Activated T-helper 17 cell treated with anti-CD3 and anti-CD28 coated beads, Interleukin-2, amount 50 U/mL, for 72 hours (primary cell): ENCODE measurements at places on chromosomes 13 and 19. TPM values are rescaled to one million over a fixed set of nuclear protein-coding genes. Genes with fewer than 3 reads are reported as not detected.

GRCh38 chr13:107067381-107067780, 499.4 kb upstream of the ARGLU1 start:
- H3K27me3 ChIP-seq: no peaks in the 10 kb centered on the region
- no peak overlapping the region for H3K4me3 ChIP-seq
- H3K4me1 ChIP-seq: no peaks in the 10 kb centered on the region
- no peak for ATAC-seq
- no peak overlapping the region for H3K27ac ChIP-seq

DNA sequence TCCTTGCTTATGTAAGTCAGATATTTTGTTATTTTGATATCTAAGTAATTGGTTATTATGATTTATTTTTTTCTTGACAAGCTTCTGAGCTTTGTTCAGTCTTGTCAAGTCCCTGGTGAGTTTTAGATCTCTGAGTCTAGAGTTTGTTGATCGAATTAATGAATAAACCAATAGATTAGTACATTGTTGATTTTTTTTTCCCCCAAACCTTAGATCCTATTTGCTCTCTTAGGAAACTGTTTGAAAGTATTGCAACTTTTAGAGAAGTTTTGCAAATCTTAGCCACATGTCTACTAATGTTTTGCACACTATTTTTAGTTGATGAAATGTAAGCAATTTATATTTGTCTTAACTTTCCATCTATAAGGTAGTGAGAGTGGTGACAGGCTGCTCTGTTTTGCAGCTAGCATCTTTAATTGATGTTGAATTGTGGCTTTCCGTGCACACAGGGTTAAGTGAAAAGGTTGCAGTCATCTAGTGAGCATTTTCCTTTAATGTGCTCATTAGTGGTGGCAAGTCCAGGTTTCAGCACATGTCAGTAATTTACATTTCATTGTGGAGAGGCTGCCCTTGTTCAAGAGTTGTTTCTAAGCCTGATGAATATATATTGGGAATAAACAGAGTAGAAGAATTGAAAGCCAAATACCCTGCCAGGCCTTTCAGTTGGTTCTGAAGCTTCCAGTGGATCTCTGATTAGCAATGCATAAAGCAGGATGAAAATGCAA, 86.3 kb downstream of the PCCA start:
- peaks cover 5% of the 10 kb centered on the region for H3K4me1 ChIP-seq
- H3K4me3 ChIP-seq: no peak overlapping the region
- H3K27ac ChIP-seq: no peak overlapping the region
- H3K27me3 ChIP-seq: no peaks in the 10 kb centered on the region
- ATAC-seq: no peak

DNA sequence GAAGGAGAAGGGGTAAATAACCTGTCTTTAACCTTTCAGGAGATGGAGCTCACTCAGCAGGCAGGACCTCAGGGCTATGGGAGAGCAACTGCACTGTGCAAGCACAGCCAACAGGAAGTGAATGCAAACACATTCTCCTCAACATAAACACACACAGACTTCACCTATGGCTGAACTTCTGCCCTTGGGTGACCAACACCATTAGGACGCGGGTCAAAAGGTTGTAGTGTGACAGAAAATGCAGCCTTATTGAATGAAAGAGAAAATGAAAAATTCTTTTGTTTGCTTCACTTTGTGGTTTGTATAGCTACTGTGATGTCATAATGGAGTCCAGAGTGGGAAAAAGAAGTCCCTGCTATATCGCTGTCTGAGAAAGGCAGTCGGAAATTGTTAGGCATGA, 323.0 kb downstream of the NDFIP2 start:
- no peaks in the 10 kb centered on the region for H3K27me3 ChIP-seq
- no peak for ATAC-seq
- no peak overlapping the region for H3K4me3 ChIP-seq
- no peaks in the 10 kb centered on the region for H3K4me1 ChIP-seq

The IL11 gene
- 0.15 TPM for total RNA-seq

The PRODH2 gene
- not detected for total RNA-seq
